ENCODE measurements at places on chromosomes 16 and 17.

- no peak for DNase-seq
These were observed 22.5 kb downstream of the ATPAF2 start for GRCh38 chr17:18016426-18016825.

DNA sequence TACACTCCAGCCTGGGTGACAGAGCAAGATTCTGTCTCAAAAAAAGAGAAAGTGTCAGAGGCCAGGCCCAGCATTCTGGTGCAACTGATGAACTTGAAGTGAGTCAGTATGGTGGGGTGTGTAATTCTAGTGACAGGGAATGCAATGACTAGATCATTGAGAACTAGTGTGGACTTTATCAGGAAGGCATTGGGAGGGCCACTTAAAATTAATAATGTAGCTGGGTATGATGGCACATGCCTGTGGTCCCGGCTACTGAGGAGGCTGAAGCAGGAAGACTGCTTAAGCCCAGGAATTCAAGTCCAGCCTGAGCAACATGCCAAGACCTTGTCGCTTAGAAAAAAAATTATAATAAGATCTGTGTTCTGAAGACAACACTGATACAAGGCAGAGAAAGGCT lies 90.8 kb downstream of the STX8 start:
- no peak for DNase-seq

DNA sequence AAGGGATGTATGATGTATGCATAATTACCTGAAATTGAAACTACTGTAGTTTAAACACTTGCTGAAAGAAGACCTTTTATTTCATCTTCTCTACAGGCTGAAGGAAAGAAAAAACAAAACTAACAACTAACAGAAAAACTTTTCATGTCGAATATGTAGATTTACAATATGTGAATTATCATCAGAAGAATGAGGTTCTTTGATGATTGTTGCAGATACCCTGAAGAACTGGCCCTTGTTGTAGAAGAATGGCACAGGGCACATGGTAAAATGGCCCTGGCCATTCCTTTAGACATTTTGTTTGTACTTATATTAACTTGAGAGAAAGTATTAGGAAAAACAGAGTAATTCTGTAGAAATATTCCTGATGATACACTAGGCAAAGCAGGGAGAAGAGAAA lies 443.8 kb downstream of the MAF start:
- no peak for DNase-seq

- DNase-seq = no peak
These were observed 95.2 kb upstream of the SMIM36 start for GRCh38 chr17:55606488-55606815.

GRCh38 chr17:79075446-79075750 lies 774 bp downstream of the ENGASE start:
- no peak for DNase-seq

DNA sequence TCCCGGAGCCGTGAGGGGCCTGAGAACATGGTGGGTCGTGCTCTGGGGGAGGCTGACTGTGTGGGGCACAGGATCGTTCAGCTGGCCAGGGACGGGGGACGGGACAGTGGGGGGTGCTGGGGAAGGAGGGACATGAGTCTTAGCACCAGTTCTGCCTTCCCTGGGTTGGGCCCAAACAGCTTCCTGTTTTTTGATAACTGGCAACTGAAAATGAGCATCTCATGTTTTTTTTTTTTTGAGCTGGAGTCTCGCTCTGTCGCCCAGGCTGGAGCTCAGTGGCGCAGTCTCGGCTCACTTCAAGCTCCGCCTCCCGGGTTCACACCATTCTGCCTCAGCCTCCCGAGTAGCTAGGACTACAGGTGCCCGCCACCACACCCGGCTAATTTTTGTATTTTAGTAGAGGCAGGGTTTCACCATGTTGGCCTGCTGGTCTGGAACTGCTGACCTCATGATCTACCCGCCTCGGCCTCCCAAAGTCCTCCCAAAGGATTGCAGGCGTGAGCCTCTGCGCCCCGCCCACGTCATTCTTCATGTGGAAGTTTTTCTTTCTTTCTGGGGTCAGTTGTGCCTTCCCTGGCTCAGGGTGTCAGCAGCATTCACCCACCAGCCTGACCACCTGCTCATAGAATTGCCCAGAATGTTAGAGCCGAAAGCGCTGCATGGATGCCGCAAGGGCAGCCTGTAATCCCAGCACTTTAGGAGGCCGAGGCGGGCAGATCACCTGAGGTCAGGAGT lies 6.4 kb downstream of the ASPSCR1 start:
- DNase-seq = no peak

- no peak for DNase-seq
These were observed 64.8 kb upstream of the MRC2 start for GRCh38 chr17:62562656-62563055.

- DNase-seq = no peak
These were observed 1.1 kb downstream of the CTRB1 start for GRCh38 chr16:75219838-75220237.

- DNase-seq = no peak
These were observed 5.5 kb upstream of the CALB2 start for GRCh38 chr16:71352963-71353460.

GRCh38 chr17:19361326-19361725 lies 1.2 kb downstream of the B9D1 start:
- no peak for DNase-seq

GRCh38 chr16:28876019-28876659 lies 2.1 kb upstream of the ATP2A1 start:
- no peak for DNase-seq

DNA sequence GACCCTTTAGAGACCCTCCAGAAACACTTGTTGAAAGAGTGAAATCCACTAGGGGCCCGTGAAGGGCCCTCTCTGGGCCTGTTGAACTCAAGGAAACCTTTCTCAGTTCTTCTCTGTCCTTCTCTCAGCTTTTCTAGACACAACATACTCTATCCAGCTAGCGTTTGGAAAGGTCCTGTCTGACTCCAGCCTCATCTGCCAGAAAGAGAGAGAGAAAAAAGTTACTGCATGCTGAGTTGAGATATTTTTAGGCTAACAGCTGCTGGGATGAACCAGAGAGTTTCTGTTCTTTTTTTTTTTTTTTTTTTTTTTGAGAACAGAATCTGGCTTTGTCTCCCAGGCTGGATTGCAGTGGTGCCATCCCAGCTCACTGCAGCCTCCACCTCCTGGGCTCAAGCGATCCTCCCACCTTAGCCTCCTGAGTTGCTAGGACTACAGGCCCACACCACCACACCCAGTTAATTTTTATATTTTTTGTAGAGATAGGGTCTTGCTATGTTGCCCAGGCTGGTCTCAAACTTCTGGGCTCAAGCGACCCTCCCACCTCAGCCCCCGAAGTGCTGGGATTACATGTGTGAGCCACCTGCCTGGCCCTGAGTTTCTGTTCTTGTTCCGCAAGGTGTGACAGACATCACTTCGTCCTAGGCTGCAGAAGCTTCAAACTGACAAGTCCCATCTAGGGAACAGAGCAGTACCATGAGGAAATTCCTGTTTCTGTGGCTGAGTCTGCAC lies 14.9 kb upstream of the TEX2 start:
- no peak for DNase-seq

GRCh38 chr17:64145751-64146417 lies 15.9 kb upstream of the ERN1 start:
- DNase-seq = peak; percentile 93

GRCh38 chr16:67161595-67162058 lies 1.9 kb downstream of the FBXL8 start:
- no peak for DNase-seq

DNA sequence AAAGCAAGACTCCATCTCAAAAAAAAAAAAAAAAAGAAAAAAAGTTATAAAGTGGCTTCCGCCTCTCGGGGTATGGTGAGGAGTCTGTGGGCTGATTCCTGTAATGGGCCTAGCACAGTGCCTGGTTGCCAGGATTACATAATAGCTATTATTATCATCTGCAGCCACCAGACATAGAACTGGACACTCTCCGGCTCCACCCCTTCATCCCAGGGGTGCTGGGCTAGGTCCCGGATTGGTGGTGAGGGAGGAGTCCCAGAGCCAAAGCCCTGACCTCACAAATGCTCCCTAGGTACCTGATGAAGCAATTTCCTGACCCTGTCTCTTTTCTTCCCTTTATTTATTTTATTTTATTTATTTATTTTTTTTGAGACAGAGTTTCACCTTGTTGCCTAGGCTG lies 11.6 kb upstream of the ADGRG1 start:
- DNase-seq = no peak

DNA sequence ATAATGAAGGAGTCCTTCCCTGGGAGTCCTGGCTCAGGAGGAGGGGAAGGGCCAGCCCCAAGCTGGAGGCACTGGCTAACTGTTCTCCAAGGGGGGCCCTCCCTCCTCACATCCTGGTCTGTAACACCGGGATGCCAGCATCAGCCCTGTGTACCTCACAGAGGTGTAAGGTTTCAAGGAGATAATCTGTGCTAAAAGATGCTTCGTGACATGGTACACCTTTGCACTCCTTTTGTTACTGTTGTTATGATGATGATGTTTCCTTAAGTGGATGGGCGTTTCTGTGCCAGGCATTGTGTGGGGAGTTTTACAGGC lies 236.7 kb upstream of the TNRC6C start:
- DNase-seq = no peak

GRCh38 chr17:77027271-77027889 lies 113.4 kb upstream of the SEC14L1 start:
- DNase-seq = no peak

GRCh38 chr17:49989518-49989880 lies 5.5 kb downstream of the DLX3 start:
- no peak for DNase-seq

- no peak for DNase-seq
These were observed 5.9 kb downstream of the RHBDF1 start for GRCh38 chr16:66309-67182.

DNA sequence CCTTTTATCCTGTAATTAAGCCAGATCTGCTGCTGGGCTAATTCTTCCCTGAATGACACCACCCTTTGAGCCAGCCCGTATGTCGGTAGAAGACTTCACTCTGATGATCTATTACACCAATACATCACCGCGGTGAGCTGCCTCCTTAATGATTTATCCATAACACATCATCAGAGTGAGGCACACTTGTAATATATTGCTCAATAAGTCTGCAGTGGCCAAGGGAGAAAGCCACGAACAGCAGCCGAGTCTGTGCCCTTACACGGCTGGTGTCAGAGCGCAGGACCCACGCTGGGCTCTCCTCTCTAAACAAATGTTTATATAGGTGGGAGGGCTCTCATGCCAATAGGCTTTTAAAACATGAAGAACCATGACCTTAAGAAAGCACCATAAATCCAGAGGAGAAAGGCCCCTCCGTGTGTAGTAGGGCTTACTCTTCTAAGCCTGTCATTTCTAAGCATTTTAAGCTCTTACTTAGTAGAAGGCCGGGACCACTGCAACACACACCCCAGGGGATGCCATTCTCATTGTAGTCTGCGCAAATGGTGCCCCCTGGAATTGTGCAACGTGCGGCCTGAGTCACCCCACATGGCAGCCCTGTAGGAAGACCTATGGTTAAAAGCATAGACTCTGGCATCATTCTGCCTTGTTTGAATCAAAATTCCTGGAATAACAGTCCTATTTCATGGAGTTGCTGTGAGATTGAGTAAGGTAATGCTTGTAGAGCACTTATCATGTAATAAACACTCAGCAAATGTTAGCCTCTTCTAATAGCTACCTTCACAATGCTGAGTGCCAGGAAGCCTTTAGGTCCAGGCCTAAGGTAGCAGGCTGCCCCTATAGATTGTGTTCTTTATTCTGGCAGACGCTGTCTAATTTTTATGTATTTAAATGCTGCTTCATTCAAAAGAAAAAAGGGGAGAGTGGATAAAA lies 26.1 kb downstream of the MRPS23 start:
- DNase-seq = no peak

- no peak for DNase-seq
These were observed 9.0 kb downstream of the CRK start for GRCh38 chr17:1447052-1447451.

DNA sequence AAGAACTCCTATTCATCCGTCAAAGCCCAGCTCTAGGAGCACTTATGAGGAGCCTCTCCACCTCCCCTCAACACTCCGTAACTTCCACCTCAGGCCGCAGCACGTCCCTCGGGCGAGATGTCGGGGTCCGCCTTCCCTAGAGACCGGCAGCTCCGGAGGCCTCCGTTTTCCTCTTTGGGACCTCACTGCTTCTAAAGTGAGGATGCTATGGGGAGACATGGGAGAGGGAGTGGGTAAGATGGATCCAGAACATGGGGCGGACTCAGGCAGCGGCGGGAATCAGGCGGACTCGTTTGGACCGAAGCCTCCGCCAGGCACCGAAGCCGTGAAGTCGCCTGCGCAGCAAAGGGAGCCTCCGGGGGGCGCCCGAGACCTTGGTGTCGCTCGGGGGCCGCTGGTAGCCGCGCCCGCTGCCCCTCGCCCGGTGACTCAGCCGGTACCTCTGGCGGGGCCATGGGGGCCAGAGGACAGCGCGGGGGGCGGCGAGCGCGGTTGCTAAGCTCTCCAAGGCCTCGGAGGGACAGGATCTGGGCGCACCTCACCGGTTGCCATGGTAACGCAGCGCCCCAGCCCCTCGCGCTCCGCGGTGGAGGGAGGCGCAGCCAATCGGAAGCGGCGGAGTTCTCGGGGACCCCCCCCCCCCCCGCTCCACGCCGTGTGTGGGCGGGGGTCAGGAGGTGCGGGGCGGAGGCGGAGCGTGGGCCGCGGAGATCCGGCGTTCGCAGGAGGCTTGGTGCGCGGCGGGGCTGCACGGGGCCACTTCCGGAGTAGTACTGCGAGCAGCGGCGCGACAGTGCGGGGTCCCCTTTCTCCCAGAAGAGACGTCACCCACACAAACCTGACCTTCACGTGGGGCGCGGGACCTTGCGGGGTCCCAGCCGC lies 1.3 kb upstream of the HIC1 start:
- no peak for DNase-seq

DNA sequence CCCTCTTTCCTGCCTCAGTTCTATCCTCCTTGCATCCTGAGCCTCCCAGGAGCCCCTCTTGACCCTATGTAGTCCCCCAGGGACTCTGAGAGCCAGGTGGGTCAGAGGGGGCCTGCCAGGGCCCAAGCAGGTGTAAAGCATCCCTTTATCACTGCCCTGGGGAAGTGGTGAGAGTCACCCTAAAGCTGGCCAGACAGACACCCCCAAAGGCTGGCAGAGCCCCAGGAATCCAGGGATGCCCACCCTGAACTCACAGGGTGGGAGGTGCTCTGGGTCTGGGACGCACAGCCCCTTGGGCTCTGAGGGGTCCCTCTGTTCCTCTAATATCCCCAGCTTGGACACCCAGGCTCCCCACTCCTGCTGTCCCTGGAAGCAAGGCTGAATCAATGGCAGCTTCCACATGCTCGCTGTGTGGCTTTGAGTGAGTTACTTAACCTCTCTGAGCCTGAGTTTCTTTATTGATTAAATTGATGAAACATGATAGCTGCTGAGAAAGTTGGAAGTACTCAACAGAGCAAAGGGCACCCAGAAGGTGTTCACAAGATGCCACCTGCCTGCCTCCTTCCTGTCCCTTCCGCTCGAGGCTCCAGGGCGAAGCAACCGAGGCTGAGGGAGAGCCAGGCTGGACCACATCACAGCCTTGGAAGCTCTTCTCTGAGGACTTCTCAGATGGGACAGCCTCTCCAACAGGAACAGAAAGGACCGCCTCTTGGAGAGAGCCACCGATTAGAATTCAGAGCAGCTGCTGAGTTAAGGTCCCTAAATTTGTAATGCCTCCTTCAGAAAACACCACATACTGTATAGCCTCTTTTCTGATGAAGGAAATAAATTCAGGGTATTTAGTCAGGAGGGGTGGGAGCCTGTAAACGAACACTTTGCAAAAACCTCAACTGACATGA lies 67.1 kb upstream of the DOC2B start:
- no peak for DNase-seq
